ENCODE measurements at places on chromosomes 1 and 21.
A peak's percentile ranks its signal among the peaks of the same experiment; 100 is the strongest.

GRCh38 chr1:29234471-29234870 is 1.9 kb upstream of the PTPRU start:
- no peak for DNase-seq

DNA sequence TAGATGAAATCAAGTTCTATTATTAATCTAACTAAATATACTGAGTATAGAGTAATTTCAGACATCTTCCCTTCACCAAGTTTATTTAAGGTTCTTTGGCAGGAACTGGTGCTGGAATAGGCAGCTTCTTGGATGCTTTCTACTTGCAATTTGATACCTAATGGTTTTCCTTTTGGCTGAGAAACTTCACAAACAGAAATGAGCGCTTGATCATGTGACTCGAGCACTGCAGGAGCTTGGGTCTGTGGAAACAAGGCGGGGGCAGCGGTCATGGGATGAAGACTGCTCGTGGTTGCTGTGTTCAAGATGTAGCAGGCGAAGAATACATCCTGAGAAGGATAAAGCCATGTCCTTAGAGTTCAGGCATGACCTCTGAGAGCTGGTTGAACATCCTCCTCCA is 136.8 kb downstream of the PTPRC start:
- no peak for DNase-seq

- no peak for DNase-seq
These were observed 34.7 kb downstream of the RCAN1 start for GRCh38 chr21:34580181-34580700.

- no peak for DNase-seq
These were observed 115.0 kb downstream of the GREM2 start for GRCh38 chr1:240496941-240497340.

- DNase-seq, result no peak
These were observed 52.9 kb upstream of the SRSF10 start for GRCh38 chr1:24032981-24033380.

- no peak for DNase-seq
These were observed 53.9 kb upstream of the SAMD13 start for GRCh38 chr1:84247425-84248220.

DNA sequence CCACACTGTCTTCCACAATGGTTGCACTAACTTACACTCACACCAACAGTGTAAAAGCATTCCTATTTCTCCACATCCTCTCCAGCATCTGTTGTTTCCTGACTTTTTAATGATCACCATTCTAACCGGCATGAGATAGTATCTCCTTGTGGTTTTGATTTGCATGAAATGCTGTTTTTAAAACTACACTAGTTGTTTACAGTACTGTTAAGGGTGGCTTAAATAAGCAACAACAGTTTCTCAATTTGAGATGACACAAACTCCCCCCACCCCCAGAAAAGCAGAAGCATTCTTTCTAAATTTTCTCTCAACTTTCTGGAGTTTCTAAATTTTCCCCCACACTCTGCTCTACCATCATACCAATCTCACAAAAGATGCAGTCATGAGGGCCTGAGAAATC is 7.1 kb upstream of the SLAMF7 start:
- DNase-seq, result no peak

GRCh38 chr1:3831689-3832088 is 25.3 kb downstream of the CEP104 start:
- no peak for DNase-seq

DNA sequence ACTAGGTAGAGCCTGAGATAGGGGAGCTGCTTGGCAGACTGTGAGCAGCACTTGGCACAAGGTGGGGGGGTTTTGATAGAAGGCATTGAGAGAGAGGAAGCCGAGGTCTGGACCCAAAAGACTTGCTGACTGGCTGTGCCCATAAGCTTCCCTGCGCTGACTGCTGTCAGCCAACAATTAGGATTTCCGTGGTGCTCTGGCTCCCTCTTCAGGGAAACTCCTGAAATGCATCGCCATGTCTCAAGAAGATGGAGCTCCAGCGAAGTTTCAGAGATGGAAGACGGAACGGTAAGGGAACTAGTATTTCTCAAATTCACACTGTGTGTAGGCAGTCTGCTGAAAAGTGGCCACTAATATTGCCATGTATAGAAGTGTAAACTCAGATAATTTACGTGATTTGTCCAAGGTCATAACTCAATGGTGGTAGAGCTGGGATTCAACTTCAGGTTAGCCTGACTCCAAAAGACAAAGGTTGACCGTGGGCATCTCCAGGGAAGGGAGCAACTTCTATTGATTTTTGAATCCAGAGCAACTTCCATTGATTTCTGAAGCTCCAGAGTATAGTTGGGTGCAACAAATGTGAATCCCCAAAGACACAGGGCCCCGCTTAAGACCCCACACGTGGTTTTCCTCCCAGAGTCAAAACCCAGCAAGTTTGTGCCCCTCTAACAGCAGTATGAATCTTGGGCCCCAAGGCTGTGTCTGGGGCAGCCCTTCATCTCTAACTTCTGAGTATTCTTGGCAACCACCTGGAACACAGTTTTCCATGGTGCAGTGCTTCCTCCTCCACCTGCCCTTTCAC is 44.5 kb upstream of the CRNN start:
- peak; percentile 84 for DNase-seq

GRCh38 chr1:3778590-3779264 is 6.2 kb downstream of the SMIM1 start:
- DNase-seq, result no peak

GRCh38 chr1:115458426-115459114 is 120.5 kb upstream of the NGF start:
- DNase-seq, result no peak

DNA sequence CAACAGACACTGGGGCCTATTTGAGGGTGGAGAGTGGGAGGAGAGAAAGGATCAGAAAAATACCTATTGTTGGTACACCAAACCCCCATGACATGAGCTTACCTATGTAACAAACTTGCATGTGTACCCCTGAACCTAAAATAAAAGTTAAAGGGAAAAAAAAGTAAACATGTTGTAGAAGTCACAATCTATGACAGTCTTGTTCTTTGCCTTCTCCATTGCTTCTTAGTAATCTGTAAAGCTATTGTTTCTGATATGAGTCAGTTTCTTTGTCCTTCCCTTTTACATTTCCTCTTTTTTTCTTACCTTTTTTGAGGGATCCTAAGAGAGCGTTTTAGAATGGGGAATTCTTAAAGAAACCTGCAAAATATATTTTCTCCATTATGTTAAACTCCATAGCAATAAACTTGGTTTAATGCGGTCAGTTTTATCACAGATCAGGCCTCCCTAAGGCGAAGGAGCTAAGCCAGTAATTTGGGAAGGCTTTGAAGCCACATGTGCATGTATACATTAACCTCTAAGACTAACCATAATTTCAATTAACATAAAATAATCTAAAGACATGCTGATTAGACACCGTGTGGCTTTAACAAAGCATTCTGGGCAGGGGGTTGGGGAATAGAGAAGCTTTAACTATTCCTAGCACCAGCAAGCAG is 77.8 kb upstream of the C1orf105 start:
- peak; percentile 54 for DNase-seq

GRCh38 chr1:227072991-227073390 is 132.9 kb downstream of the COQ8A start:
- DNase-seq, result no peak

DNA sequence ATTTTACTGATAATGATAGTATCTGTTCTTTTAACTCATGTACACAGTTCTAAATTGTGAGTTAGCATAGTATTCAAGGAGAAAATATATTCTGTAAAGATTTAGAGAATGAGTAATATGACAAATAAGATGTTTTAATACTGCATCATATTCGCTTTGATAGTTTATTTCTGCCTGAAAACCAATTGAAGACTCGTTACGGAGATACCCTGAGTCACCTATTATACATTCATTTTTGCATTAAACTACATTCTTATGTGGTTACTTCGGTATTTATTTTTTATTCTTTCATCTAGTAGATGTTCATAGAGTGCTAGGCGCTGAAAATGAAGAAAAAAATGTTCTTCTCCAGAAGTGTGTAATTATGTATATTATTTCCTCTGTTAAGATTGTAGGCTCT is 5.3 kb downstream of the UHMK1 start:
- no peak for DNase-seq
